ENCODE measurements at places on chromosomes 6 and 20.

DNA sequence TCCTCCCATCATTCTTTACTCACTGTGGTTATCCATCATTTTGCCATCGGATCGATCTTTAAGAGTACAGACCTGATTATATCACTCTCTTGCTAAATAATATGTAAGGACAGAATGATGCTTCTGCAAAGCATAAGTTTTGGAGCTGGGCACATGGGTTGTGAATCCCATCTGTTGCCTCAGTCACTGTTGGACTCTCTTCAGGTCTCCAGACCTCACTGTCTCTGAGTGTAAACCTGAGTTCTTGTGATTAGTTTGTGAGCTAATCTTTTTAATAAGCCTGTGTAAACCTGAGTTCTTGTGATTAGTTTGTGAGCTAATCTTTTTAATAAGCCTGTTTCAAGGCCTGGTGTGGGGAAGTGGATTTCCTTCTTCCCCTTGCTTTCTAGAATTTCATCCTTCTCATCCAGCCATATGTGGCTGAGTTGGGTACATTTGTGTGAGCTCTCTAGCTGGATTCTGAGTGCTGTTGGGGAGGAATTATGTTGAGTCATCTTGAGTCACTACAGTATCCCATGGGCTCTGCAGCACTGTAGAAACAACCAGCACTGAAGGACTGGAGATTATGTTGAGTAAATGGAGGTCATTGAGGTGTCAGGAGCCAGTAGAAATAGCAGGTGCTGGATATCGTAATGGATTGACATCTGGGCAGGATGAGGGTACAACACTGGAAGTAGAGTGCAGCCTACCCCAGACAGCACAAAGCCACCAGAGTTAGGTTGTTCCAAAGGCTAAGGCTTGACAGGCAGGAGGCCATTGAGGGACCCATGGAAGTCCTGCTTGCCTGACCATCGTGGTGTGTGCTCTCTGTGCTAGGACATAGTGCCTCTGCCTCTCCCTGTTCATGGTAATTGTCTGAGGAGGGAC, 52.4 kb downstream of the SCAND1 start:
- peak; percentile 52 for DNase-seq

GRCh38 chr20:59006864-59007664, at the start of gene CTSZ:
CTSZ (minus strand) TSS chr20:59007254; CDS start chr20:59007128, 126 bp downstream.
- peak; percentile 33 for DNase-seq

GRCh38 chr20:11675920-11676629, 241.6 kb upstream of the BTBD3 start:
- no peak for DNase-seq

- DNase-seq = no peak
Measured at GRCh38 chr6:30122515-30122914, 9.6 kb upstream of the TRIM31 start.

- no peak for DNase-seq
Measured at GRCh38 chr6:104256646-104257045, 603.1 kb downstream of the HACE1 start.

DNA sequence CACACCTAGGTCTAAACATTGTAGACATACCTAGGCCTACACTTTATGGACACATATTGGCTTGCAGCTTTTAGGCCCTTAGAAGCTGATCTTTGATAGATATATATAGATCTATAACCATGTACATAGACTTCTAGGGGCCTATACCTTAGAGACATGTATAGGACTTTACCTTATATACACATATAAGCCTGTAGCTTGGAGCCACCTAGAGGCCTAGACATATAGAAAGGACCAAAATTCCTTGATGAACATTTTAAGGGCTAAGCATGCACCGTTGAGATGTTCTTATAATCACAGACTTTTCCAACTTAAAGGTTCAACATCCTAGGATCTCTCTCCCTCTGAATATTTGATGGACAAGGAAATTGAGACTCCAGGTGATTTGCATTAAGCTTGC, 371.7 kb upstream of the SASH1 start:
- no peak for DNase-seq

GRCh38 chr6:136250686-136251008, 536 bp upstream of the MTFR2 start:
- no peak for DNase-seq
